ENCODE measurements at places on chromosomes 16 and 17.
A peak's percentile ranks its signal among the peaks of the same experiment; 100 is the strongest.

DNA sequence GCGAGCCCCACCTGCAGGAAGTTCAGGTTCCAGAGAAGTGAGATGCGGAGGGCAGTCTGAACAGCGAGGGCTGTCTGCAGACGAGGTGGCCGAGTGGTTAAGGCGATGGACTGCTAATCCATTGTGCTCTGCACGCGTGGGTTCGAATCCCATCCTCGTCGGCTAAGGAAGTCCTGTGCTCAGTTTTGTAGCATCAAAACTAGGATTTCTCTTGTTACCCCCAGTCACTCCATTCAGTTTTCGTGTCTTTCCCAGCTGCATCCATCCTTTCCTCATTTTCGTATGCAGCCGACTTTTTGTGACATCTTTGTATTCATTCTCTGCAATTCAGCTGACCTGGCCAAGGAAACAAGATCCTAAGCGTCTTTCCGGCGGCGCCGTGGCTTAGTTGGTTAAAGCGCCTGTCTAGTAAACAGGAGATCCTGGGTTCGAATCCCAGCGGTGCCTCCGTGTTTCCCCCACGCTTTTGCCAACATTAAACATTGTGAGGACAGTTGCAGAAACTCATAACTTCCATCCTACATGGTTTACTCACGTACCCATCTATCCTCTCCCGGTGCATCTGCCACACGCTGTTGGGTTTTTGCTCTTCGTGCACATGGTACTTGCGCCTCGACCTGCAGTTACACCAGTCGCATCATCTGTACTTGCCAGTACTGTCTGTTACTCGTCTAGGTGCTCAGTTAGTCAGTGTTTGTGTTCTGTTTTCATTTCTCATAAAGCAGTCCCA, 3.0 kb downstream of the BORCS6 start:
- peak; percentile 94 for DNase-seq

DNA sequence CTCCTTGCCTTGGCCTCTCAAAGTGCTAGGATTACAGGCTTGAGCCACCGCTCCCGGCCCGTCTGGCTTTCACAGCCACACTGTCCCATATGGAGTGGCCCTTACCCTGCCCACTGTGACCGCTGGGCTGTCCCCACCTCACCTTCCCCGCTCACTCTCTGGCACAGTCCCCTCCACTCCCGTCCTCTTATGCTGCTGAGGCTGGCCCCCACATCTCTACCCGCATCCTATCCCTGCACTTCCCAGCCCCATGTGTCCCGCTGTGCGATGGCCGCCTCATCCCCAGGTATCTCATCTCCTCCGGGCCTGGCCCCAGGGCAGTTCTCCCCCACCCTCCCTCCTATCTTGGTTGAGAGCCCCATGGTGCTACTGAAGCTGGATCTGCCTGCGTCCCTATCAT, 93.2 kb downstream of the PGS1 start:
- no peak for DNase-seq

DNA sequence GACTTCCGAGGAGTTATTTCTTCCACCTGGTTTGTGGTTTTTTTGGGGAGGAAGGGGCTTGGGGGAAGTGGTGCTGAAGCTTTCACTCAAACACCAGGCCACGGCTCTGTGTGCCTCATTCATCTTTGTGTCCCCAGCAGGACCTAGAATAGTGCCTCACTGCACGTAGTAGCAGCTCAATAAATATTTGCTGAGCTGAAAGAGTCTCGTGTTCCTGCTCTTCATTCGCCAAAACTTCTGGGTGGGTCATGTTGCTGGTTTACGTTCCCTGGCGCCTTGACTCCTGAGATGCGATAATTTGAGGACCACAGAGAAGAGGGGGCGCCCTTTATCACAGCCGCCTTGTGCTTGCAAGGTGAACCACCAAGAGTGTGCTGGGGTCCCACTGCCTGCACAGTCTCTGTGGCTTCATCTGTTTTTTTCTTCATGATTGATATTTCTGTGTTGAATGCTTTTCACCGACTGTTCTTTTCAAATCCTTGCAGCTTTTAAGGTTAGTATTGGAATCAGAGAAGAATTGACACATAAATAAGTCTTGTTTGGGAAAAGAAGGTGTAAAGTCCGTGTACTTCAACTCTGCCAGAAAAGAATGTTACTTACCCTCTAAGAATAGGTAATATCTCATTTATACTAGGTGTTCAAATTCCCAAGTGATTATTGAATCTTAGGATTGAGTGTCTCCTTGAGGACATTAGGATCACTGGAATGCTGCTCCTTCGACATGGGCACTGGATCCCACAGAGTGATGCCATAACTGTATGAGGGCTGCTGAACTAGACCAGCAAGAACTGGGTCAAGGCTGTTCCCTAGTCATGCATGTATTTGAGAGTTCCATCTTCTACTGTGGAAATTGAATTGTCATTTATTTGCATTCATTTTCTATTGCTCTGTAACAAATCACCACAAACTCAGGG, 92.7 kb upstream of the CLEC18A start:
- no peak for DNase-seq

DNA sequence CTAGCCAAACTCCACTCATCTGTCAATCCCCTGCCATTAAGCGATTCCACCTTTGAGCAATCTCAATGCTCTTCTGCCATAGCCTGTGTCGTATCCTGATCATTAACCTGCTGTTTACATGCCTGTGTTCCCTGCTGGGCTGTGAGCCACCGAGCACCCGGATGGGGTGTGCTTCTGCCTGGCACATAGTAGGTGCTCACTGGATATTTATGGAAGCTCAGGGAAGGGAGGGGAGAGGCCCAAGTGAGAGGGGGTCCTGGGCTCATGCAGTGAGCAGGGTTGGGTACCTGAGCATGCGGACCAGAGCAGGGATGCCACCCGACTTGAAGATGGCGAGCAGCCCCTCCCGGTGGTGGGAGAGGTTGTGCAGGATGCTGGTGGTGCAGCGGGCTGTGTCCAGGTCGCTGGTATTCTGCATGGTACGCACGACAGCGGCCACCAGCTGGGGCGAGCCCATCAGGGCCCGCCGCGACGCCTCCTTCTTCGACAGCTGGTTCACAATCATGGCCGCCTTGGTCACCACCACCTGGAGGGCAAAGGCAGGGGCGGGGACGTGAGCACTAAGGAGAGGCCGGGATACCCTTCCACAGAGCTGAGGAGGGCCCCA, 17.7 kb downstream of the JUP start:
- DNase-seq = no peak

GRCh38 chr17:7552621-7553051, 3.8 kb downstream of the TNFSF12 start:
- no peak for DNase-seq

- no peak for DNase-seq
Observed at GRCh38 chr16:49347476-49347875, 26.1 kb upstream of the C16orf78 start.

GRCh38 chr17:39213852-39214251, 11.9 kb downstream of the STAC2 start:
- peak; percentile 86 for DNase-seq

DNA sequence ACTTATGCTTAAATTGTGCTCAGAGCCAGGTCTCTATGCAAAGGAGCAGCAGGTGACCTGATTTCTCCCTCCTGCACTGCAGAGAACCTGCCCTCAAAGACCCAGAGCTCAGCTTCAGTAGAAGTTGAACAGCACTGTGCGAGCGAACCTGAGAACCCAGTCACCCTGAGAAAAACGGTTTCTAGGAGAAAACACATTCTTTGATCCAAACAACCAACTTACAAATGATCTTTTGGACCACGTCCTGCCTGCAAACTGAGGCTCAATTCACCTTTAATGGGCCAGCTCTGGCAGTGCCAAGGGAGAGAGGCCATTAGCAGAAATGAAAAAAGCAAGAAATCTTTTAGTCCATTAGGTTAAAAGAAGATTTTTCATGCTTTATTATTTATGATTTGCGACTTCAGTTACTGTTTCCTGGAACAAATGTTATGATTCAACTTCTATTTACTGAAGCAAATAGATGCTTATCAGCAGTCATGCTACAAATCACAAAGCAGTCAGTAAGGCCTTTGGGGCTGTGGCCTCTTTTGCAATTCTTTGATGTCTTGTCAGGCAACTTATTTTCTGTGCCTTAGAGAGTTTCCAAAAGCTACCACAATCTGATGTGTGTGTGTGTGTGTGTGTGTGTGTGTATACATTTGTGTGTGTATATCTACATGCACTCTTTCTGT, 65.7 kb upstream of the LRRC37A3 start:
- no peak for DNase-seq

- DNase-seq = no peak
Observed at GRCh38 chr17:78704594-78704993, 77.5 kb downstream of the CYTH1 start.

GRCh38 chr16:11047057-11047456, 102.7 kb downstream of the CLEC16A start:
- DNase-seq = no peak

GRCh38 chr17:9009737-9010136, 11.6 kb upstream of the NTN1 start:
- DNase-seq = no peak

DNA sequence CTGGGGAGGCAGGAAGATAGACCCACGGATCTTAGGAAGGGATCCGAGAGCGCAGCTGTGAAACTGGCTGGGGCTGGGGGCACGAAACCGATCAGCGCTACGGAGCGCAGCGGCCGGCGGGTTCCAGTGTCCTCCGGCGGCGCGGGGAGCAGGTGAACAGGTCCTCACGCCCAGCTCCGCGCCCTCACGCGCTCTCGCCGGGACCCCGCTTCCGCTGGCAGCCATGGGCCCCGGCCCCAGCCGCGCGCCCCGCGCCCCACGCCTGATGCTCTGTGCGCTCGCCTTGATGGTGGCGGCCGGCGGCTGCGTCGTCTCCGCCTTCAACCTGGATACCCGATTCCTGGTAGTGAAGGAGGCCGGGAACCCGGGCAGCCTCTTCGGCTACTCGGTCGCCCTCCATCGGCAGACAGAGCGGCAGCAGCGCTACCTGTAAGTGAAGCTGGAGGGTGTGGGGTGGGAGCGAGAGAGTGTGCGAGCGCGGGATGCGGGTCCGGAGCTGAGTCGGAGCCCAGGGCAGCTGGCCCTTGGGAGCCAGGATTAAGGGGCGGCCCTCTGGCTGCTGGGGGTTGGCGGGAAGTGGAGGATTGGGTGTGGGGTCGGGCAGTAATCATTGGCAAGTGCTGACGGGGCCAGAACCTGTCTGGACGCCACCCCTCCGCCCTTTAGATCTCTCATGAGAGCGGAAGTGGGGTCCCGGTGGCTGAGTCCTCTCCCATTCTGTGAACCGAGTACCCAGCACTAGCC, 479 bp downstream of the ITGA3 start:
- no peak for DNase-seq

GRCh38 chr17:3961564-3962047, 2.6 kb downstream of the ATP2A3 start:
- DNase-seq = no peak

DNA sequence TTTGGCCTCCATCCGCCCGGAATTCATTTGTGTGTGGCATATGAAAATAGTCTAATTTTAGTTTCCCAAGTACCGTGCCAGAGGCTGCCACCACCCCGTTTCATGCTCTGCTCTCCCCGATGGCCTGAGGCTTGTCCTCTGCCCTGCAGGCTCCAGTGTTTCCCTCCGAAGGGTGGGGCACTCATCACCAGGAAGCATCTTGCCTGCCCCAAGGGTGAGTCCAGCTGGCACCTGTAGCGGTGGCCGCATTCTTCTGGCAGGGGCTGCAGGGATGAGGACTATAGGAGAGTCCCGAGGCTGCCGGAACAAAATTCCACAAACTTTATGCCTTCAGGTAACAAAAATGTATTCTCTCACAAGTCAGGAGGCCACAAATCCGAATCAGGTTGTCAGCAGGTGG, 23.1 kb upstream of the CMIP start:
- no peak for DNase-seq

GRCh38 chr16:86567701-86568581, 1.3 kb downstream of the FOXC2 start:
- no peak for DNase-seq

GRCh38 chr16:51755039-51755501, 604.0 kb upstream of the SALL1 start:
- DNase-seq = no peak

- DNase-seq = no peak
Observed at GRCh38 chr16:30152517-30152916, 29.5 kb upstream of the MAPK3 start.

DNA sequence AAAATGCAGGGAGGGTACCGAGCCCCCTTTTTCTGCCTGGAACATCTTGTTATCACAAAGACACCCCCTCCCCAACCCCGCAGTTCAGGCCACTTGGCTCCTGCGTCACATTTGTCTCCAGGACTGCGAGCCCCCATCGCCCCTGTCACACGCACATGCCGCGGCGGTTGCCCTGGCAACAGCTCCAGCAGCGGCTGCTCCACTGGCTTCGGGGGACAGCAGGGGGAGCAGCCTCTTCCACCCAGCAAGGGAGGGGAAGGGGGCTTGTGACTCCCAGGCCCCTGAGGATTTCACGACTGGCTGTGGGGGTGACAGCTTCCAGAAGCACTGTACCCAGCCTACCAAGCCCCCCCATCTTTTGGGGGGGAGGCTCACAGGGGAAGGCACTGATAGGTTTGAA, 2.6 kb downstream of the BAIAP3 start:
- no peak for DNase-seq

DNA sequence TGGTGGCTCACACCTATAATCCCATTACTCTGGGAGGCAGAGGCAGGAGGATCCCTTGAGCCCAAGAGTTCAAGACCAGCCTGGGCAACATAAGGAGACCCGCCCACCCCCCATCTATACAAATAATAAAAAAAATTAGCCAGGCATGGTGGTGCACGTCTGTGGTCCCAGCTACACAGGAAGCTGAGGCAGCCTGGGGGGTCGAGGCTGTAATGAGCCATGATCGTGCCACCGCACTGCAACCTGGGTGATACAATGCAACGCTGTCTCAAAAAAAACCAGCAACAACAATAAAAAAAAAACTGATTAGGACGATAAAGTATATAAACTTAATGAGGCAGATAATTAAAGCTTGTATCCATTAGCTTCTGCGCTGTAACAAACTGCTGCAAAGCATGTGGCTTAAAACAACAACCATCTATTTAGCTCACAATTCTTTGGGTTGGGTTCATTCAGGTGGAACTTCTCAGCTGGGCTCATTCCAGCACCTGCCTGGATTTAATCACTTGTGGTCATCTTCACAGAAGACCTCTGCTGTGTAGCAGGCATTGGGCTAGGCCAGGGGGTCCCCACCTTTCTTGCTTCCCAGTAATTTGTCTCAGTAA, 45.8 kb downstream of the LCMT1 start:
- no peak for DNase-seq

DNA sequence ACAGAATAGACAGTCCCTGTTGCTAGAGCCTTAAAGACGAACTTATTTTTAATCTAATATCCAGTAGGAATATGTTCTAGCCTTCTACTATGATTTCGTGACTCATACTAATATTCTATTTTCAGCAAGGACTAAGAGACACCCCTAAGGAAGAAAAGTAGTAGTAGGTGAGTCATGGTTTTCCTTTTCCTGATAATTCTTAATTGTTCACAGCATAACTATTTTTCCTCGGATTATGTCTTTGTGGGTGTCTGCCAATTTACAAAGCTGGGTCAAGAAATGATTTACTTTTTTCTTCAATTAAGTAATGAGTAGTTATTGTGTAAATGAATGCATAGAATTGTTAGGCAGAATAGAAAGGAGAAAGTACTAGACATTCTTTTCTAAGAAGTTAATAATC, 292.2 kb downstream of the TOX3 start:
- DNase-seq = no peak

GRCh38 chr17:49180998-49181635, 29.3 kb downstream of the GNGT2 start:
- no peak for DNase-seq

GRCh38 chr17:63476854-63477479, at the start of gene ACE:
Gene ACE, plus strand, starts transcription at chr17:63477061. Its CDS starts 34 bp downstream, at chr17:63477095.
- DNase-seq = no peak

- no peak for DNase-seq
Observed at GRCh38 chr16:3548445-3548844, 28.8 kb downstream of the NLRC3 start.
